ENCODE measurements at places on chromosomes 12 and 14.

- DNase-seq = no peak
Observed at GRCh38 chr14:61478971-61479473, 157.6 kb downstream of the PRKCH start.

GRCh38 chr14:97408937-97409815, 612.0 kb downstream of the VRK1 start:
- no peak for DNase-seq

GRCh38 chr12:85527192-85527591, 247.2 kb downstream of the ALX1 start:
- no peak for DNase-seq

DNA sequence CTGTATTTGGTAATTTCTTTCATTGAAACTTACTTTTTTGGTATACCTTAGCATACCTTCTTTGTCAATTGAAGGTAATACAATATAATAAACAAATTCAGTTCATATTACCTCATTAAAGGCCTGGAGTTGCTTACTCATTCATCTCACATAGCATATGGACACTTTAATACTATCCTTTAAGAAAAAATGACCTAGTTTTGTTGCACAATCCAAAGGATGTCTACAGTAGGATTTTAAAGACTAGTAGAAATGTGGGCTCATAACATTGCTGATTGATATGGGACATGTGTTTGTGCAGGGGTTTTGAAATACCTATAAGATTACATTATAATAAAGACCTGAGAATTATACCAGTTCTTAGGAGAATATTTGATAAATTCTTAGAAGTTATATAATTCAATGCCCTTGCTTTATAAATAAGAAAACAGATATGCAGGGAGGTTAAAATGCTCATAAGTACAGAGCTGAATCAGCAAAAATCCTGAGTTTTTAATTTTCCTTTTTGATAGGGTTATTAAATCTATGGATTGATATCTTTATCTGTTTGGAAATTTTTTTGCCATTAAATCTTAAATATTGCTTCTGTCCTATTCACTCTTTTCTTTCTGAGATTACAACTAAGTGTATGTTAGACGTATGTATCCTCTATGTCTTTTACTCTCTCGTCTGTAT, 352.1 kb downstream of the ATP23 start:
- no peak for DNase-seq

GRCh38 chr12:101322480-101322879, 42.6 kb downstream of the UTP20 start:
- DNase-seq = no peak

DNA sequence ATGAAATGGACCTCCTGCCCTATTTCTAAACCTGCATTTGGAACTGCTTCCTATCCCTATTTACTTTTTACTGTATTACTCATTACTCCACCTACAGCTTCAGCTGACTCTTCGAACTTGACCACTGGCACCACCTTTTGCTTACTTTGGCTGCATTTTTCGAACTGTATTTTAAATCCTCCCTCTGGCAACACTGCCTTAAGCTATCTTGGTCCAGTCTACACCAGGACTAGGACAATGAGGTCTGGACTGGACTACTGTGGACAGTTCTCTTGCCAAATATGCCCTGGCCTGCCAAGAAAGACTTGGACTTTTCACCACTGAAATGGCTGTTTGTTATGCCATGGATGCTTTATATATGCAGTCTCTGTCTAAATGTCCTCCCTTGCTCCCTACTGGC, 328.1 kb downstream of the BTG1 start:
- DNase-seq = no peak

DNA sequence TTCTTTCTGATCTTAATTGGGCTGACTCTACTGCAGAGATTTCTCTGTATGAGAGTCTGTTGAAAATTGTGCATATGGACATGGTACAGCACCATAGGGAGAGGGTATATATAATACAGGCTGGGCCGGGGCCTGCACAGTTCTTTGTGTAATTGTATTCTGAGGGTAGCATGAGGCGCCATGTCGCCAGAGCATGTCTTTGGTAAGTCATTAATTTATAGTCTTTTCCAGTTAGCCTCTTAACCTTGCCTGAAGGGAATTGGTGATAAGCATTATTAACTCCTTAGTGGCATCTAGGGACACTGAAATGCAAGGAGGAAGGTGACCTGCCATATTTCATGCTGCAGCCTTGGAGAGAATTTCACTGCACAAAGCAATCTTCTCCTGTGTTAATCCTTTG, 569.9 kb downstream of the TMTC2 start:
- DNase-seq = no peak

DNA sequence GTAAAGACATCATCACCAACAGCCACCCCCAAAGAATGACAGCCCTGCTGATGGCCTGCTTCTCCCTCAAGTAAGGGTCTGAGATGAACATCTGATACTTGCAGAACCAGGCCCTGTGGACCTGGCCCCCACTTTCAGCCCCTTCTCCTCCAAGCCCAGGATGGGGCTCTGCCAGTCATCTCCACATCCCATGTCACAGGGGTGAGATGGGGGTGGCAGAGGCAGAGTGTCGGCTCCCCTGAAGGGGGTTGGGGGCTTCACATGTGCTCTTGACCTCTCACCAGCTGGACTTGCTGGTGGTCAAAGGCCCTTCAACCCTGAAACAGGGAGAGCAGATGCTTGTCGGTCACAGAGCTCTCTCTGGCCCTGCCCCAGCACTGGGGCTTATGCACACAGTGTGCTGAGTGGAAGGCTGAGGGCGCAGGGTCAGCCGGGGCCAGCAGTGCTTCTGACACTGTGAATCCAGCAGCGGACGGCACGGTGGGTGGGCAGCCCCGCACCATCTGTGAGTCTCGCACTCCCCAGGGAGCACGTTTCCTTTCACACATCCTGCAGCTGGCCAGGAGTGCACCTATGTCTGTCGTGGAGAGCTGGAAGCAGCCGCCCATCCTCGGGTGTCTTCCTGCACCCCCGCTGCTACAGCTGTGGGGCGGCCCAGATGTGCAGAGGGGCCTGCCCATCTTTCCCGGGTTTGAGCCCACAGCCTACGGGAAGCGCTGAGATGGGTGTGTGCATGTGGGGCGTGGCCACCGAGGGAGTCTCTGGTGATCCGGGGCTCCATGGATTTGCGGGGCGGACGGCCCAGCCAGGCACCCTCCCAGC, 94.3 kb downstream of the ADGRD1 start:
- DNase-seq = no peak

GRCh38 chr12:53674977-53675700, 744 bp downstream of the ATP5MC2 start:
- no peak for DNase-seq

- DNase-seq = no peak
Observed at GRCh38 chr12:106281056-106281782, 21.3 kb upstream of the TCP11L2 start.

GRCh38 chr14:43647302-43647701, 859.8 kb downstream of the FSCB start:
- DNase-seq = no peak

- DNase-seq = no peak
Observed at GRCh38 chr12:111686574-111687105, 787 bp downstream of the ACAD10 start.

- DNase-seq = no peak
Observed at GRCh38 chr12:14314801-14315200, 50.7 kb upstream of the ATF7IP start.

DNA sequence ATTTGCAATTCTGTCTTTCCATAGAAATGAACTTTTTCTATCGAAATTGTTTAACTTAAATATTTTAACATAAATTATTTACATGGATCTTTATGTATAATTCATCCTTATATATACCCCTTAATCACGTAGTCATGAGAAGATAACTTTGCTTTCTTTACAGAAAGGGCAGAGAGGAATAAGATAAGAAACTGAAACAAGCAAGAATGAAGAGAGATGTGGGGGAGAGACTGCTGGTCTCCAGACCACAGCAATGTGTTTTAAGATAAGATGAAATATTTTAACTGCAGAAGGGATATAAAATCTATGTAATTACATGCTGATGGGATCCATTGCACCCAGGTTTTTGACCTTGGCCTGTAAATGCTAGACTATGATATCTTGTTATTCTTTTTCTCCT, 34.7 kb upstream of the DNM1L start:
- DNase-seq = no peak

- no peak for DNase-seq
Observed at GRCh38 chr12:89250213-89250612, 102.1 kb downstream of the DUSP6 start.

DNA sequence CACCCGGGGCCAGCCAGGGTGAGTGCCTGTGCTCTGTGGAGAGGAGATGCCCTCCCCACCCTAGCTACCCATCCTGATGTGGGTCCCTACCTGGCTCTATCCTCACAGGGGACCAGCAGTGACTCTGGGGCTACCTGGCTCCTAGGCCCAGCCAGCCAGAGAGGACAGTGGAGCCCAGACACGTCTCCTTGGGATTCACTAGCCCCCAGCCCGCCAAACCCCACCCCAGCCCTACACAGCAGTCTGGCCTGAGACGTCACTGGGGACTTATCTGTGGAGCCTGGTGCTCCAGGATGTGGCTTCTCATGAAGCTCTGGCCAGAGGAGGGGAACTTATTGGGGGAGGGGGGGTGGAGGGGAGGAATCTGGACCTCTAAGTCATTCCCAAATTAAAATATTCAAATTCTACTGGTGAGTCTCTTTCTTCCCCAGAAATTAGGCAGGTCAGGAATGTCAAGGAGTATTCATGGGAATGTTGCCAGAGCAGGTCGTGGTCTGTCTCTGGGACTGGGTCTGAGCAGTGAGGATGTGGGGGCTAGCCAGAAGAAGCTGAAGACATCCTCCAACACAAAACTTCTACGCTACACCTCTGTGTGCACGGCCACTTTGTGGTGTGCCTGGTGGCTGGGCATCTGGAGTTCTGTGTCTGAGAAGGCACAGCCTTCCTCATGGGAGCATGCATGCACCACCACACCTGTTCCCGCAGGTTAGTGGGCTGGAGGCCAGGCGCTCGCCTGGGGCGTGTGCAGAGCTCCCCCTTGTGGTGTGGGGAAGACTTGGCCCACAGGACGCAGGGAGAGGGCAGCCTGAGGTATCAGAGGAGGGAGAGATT, 2.7 kb downstream of the CMTM5 start:
- DNase-seq = no peak

DNA sequence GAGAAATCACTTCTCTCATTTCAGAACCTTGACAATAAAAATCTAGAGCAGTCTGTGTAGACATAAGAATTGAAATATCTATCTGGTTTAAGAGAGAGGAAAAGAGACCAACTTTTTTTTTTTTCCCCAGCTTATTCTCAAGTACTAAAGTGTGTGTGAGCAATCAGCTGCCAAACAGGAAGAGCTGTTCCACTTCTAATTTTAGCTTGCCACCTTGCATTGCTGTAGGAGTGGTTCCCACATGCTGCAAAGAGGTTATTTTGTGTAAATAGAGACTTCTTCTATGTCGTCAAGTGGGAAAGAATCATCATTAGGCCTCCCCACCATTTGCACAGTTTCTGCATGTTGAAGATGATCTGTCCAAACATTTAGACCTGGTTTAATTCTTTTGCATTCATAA, 142.6 kb downstream of the NPAS3 start:
- no peak for DNase-seq

DNA sequence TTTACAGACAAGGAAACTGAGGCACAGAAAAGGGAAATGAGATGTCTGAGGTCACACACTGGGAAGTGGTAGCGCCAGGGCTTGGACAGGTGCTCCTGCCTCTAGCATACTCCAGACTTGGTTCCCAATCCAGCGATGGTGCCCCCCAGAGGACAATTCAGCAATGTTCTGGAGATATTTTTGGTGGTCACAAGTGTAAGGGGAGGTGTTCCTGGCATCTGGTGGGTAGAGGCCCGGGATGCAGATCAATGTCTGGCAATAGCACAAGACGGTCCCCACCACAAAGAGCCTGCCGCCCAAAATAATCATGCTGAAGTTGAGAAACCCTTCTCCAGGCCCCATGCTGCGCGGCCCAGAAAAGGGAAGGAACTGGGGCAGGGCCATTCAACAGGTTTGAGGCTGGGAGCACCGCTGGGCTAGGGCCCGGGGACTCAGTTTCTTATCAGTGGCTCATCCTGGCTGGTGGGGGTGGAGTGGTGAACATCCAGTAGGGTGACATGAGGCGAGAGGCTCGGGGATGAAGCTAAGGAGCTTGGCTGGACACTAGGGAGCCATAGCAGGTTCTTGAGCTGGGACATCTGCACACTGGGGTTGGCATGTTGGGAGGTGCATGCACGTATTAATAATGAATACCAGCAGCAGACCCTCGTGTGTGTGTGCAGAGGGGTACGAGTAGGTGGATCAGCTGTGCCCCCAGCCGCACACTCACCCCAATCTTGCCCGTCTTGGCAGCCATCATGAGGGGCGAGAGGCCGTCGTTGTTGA, 35.1 kb downstream of the TRPV4 start:
- peak; percentile 20 for DNase-seq

DNA sequence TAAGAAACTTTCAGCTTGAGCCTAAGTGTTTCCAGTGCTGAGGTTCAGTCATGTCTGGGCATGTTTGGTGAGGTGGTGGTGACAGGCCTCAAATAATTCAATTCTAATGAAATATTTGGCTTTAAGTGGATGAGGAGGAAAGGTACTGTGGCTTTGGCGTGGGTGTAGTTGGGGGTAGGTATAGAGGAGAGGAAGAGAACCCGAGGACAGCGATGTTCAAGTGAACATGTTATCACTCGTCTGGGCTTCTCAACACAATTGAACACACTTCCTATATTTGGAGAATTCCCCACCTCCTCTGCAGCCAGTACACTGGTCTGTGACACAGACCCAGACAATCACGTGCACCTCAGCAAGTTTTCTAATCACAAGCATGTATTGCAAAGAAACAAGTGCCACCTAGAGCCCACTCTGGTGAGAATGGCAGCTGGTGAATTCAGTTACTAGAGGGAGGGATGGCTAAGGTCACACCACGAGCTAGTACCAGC, 53.0 kb downstream of the IFNG-AS1 start:
- DNase-seq = no peak

- no peak for DNase-seq
Observed at GRCh38 chr14:56570295-56570694, 9.3 kb upstream of the TMEM260 start.

- DNase-seq = no peak
Observed at GRCh38 chr14:67817750-67818438, 1.5 kb upstream of the ZFYVE26 start.

- no peak for DNase-seq
Observed at GRCh38 chr14:63423889-63424288, 105.2 kb upstream of the GPHB5 start.
